ENCODE measurements at places on chromosomes 1 and 21. TPM values are rescaled to one million over a fixed set of nuclear protein-coding genes. Genes with fewer than 3 reads are reported as not detected.

The C8A gene
- total RNA-seq, result not detected

The PDZK1IP1 gene
- total RNA-seq, result not detected

The CYP4X1 gene
- total RNA-seq, result not detected

The SERPINC1 gene
- total RNA-seq, result 0.12 TPM

The PDE9A gene
- total RNA-seq, result 1.9 TPM

The ABCG1 gene
- total RNA-seq, result 0.50 TPM

The BRDT gene
- total RNA-seq, result not detected

The C4BPA gene
- total RNA-seq, result not detected

The KRTAP7-1 gene
- not detected for total RNA-seq

The FCAMR gene
- total RNA-seq, result not detected

The ZNF691 gene
- 10.4 TPM for total RNA-seq

The HENMT1 gene
- total RNA-seq, result 1.7 TPM

The ZC3H12A gene
- total RNA-seq, result 11.4 TPM

The PLA2G2C gene
- under 0.01 TPM for total RNA-seq

The LORICRIN gene
- total RNA-seq, result not detected

The EEIG2 gene
- total RNA-seq, result 27.8 TPM

The LENEP gene
- not detected for total RNA-seq

The CSF3R gene
- 0.11 TPM for total RNA-seq

The OR2T33 gene
- not detected for total RNA-seq

The OR2M3 gene
- not detected for total RNA-seq

The OPRD1 gene
- total RNA-seq, result not detected

The FCRLA gene
- total RNA-seq, result 3.5 TPM

The SDHB gene
- total RNA-seq, result 159 TPM

The RPE65 gene
- total RNA-seq, result not detected

The C1QTNF12 gene
- 2.0 TPM for total RNA-seq

The TMEM50A gene
- 102 TPM for total RNA-seq

The KIF21B gene
- 0.37 TPM for total RNA-seq

The AADACL3 gene
- total RNA-seq, result not detected

The DNASE2B gene
- total RNA-seq, result not detected

The PGD gene
- total RNA-seq, result 163 TPM

The MAPKAPK2 gene
- 30.2 TPM for total RNA-seq

The SPOCD1 gene
- 71.4 TPM for total RNA-seq

The ADGRL4 gene
- total RNA-seq, result 3.7 TPM

The PDZK1 gene
- 0.50 TPM for total RNA-seq

The SNX7 gene
- total RNA-seq, result 35.2 TPM

The ATP1A2 gene
- total RNA-seq, result not detected

The GBP7 gene
- total RNA-seq, result 0.12 TPM

The C1orf53 gene
- total RNA-seq, result 4.6 TPM

The MRPL39 gene
- 24.6 TPM for total RNA-seq

The SH2D1B gene
- total RNA-seq, result not detected

The KAZN gene
- 3.6 TPM for total RNA-seq

The DEDD gene
- total RNA-seq, result 28.7 TPM

The LAX1 gene
- under 0.01 TPM for total RNA-seq

The ATG4C gene
- 11.5 TPM for total RNA-seq

The OR2T35 gene
- total RNA-seq, result not detected
